Glutamatergic neuron (in vitro differentiated cells): ENCODE measurements at places on chromosomes 11 and 22.

DNA sequence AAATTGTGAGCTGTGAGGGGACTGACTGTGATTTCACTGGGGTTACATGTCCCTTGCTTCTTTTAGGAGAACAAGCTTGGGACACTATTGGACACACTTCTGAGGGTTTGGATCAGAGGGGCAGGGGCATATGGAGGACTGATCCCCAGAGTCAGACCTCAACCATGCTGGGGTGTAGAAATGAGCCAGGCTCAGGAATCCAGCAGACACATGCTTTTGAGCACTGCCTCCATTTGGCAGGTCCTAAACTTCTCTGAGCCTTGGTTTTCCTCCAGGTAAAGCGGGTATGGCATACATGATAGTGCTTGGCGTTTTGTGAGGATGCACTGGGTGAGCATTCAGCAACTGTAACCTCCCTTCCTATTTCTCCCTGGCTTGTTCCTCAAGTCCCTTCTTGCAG is 74.7 kb downstream of the ADAMTS15 start:
- DNase-seq, result no peak

- DNase-seq, result no peak
Measured at GRCh38 chr11:32032478-32032877, 58.4 kb upstream of the RCN1 start.

- no peak for DNase-seq
Measured at GRCh38 chr22:31210556-31211421, 1.3 kb upstream of the LIMK2 start.

- no peak for DNase-seq
Measured at GRCh38 chr22:42060489-42060888, 10.1 kb downstream of the NAGA start.

GRCh38 chr22:38578505-38578904 is 8.5 kb upstream of the DMC1 start:
- DNase-seq, result no peak

DNA sequence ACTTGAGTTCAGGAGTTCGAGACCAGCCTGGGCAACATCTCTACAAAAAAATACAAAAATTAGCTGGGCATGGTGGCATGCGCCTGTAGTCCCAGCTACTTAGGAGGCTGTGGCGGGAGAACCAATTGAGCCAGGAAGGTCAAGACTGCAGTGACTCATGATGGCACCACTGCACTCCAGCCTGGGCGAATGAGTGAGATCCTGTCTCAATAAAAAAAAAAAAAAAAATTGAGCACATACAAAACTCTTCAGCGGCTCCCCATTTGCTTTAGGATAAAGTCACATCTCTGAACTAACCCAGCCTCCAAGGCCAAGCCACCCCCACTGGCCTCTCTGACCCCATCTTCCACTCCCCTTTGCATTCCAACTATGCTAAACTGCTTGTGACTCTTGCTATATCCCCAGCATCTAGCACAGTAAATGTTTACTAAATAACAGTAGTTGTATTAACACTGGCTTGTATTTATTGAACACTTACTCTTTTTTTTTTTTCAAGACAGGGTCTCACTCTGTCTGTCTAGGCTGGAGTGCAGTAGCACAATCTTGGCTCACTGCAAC is 28.9 kb downstream of the CREB3L1 start:
- DNase-seq, result no peak

DNA sequence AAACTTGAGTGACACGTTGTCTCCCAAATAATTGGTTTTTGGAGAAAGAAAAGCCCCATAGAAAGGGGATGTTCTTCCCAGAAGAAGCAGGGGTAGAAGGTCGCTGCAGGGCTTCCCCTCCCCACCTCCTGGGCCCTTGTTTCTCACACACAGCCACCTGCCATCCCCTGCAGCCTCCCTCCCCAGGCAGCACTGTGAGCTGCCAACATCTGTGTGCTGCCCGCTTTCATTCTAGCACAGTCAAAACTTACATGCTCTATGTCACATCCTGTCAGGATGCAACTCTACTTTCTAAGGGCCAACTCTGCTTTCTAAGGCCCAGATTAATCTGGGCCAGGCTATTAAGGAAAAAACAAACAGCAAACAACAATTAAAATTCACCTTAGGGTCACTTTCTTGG is 309.4 kb upstream of the ZC3H12C start:
- peak; percentile 18 for DNase-seq

GRCh38 chr11:64360448-64360921 is 1.5 kb downstream of the RPS6KA4 start:
- no peak for DNase-seq

DNA sequence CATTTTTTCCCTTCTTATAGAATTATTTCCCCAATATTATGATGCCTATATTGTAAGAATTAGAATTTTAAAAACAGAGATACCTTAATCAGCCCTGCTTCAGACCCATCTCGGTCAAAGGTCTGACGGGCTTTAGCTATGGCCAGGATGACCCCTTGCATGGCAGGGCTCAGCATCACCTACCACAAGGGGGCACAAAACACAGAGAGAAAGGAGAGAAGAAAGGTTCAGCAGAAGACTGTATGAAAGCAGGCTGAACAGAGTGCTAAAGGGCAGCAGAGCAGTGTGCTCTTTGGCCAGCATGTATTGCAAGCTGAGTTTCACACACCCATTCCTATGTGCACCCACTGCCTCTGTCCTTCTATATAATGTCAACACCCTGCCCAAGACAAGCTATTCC is 26.8 kb downstream of the CLDN25 start:
- peak; percentile 73 for DNase-seq

GRCh38 chr11:72015511-72016061 is 16.9 kb downstream of the IL18BP start:
- DNase-seq, result peak; percentile 74

DNA sequence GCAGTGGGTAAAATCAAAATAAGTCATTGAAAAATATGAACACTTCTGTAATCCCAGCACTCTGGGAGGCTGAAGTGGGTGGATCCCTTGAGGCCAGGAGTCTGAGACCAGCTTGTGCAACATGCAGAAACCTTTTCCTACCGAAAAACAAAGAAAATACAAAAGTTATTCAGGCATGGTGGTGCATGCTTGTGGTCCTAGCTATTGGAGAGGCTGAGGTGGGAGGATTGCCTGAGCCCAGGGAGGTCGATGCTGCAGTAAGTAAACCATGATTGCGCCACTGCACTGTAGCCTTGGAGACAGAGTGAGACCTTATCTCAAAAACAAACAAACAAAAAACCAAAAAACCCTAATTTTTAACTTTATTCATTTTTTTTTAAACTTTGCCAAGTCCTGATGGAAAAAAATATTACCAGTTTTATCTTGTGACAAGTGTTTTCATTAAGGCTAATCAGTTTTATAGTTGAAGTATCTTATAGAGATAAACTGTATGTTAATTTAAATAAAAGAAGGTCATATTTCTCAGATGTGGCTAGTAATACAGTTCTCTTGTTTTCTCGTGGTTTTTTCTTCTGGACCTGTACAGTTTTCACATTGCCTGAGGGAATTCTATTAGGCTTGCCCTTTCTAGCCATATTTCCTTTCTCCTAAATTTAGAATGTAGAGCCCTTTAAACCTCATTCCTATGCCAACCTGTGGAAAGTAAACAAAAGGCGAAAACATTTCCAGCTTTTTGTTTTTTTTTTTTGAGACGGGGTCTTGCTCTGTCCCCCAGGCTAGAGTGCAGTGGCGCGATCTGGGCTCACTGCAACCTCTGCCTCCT is 9.4 kb downstream of the HIPK3 start:
- DNase-seq, result no peak

DNA sequence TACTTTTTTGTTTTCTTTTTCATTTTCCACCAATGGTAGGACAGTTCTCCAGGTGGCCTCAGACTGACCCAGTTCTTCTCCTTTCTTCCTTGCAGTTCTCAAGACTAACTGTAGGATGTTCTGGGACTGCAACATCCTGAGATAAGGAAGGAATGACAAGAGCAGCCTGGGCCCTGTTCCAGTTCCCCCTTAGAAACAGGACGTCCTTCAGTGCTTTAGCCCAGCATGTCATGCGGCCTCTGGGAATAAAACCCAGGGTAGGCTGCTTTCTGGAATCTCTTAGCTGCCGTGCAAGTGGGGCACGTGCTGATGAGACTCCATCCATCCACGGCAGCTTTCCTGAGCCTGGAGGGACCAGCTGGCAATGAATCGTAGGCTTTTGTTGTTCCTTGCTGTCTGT is 24.0 kb upstream of the CADM1 start:
- no peak for DNase-seq

GRCh38 chr11:22681281-22681812 is 14.9 kb downstream of the GAS2 start:
- no peak for DNase-seq

DNA sequence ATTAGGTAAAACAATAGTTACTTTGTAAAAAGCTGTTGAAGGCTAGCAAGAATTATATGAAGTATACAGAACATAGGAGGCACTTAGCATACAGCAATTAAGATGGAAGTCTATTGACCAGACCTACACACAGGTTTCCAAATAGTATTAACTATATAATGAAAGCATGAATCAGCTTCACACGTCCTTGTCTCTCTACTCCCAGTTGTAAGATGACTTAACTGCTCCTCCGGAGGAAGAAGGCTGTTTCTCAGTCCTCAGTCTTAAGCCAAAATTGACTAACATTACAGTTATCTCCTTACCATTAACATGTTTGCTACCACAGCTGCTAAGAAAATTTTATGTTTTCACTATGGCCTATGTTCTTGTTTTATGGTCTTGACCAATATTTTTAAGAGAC is 24.7 kb downstream of the SIK3 start:
- DNase-seq, result no peak

- DNase-seq, result no peak
Measured at GRCh38 chr22:23888615-23889401, 5.4 kb upstream of the MIF start.

DNA sequence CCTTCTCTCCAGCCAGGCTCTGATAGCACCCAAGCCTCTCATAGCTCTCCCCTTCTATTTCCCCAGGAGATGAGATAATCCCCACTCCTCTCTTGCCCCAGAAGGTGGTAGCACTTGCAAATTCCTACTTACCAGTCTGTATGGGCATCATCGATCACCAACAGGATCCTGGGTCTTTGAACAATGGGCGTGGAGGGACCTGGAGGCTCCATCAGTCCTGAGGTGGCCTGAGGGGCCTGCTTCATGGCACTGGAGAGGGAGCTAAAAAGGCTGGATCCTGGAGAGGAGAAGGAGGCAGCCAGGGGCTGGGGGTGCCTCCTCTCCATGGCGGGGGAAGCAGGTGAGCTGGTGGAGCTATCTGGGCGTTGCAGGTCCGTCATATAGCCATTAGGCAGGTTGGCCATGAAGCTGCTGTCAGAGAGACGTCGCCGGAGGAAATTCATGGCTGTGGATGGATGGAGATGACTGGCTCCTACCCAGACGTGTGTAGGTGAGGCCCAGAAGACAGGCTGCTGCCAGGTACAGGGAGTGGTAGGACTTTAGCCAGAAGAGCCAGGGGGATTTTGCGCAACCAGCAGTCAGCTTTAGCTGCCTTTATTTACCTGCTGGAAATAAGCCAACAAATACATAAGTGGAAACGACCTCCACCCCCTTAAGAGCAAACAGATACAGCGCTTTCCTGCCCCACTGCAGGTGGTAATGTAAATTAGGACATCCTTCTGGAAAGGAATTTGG is 51.8 kb downstream of the SYN3 start:
- no peak for DNase-seq

- DNase-seq, result no peak
Measured at GRCh38 chr11:117435326-117435725, 107.7 kb downstream of the CEP164 start.

- no peak for DNase-seq
Measured at GRCh38 chr11:64559351-64560138, 31.5 kb upstream of the SLC22A12 start.

- DNase-seq, result no peak
Measured at GRCh38 chr11:57370251-57370650, 10.7 kb downstream of the PRG3 start.

DNA sequence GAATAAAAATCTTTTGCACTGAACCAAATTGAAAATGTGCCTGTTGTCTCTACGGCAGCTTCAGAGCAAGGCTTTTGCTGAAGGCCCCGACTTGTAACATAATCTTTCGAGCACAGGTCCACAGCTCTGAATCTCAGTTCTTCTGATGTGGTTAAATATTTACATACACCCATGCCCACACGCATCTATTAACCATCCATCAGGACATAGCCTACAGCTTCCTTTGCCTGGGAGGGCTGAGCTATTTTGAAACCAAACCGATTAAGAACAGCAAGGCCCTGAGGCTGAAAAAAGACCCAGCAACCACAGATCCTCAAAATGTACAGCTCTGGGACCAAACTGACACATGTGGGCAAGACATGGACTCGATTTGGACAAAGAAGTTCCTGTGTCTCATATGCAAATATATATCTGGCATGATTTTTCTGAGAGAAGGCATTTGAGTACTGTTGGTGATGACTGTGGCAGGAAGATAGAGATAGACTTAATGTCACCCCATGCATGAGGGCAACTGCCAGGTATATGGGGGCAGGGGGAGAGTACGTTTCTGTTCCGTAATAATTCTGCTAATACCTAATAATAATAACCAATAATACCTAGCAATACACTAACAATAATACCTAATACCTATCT is 322.7 kb upstream of the PLET1 start:
- DNase-seq, result no peak

- no peak for DNase-seq
Measured at GRCh38 chr11:28615542-28615941, 507.4 kb downstream of the METTL15 start.

DNA sequence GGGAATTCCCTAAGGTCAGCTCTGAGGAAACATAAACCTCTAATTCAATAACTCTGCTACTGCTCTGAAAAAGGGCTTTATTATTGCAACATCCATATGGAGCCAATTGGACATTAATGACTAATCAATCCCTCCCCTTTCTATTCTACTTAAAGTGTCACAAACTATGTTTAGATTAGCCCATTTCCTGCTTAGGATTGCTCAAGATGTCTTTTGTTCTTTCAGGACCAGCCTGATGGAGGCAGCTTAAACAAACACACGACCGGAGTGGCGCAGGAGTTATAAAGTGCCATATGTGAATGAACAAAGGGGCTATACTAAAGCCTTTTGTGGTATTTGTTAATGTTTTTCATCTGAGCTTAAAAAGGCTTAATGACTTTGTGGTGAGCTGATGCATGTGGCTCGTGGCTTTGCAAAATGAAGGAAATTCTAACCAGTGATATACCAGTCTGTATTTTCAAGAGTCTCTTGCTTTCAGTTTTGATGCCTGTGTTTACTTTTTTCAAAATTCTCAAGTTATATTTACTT is 354.4 kb downstream of the SOX6 start:
- DNase-seq, result no peak

GRCh38 chr11:30775233-30775522 is 189.0 kb upstream of the MPPED2 start:
- no peak for DNase-seq

DNA sequence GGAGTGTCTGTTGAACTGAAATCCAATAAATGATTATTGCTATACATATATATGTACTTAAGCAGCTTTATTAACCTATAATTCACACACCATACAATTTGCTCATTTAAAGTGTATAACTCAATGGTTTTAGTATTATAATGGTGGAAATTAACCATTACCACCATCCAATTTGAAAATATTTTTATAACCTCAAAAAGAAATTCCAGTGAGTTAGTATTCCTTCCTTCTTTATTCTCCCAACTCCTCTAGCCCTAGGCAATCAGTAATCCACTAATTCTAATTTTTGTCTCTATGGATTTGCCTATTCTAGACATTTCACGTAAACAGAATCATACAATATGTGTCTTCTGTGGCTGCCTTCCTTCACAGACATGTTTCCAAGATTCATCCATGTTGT is 64.8 kb downstream of the MAPK1 start:
- no peak for DNase-seq
